HL-60 (cell line): ENCODE measurements at places on chromosomes 13 and 19.

DNA sequence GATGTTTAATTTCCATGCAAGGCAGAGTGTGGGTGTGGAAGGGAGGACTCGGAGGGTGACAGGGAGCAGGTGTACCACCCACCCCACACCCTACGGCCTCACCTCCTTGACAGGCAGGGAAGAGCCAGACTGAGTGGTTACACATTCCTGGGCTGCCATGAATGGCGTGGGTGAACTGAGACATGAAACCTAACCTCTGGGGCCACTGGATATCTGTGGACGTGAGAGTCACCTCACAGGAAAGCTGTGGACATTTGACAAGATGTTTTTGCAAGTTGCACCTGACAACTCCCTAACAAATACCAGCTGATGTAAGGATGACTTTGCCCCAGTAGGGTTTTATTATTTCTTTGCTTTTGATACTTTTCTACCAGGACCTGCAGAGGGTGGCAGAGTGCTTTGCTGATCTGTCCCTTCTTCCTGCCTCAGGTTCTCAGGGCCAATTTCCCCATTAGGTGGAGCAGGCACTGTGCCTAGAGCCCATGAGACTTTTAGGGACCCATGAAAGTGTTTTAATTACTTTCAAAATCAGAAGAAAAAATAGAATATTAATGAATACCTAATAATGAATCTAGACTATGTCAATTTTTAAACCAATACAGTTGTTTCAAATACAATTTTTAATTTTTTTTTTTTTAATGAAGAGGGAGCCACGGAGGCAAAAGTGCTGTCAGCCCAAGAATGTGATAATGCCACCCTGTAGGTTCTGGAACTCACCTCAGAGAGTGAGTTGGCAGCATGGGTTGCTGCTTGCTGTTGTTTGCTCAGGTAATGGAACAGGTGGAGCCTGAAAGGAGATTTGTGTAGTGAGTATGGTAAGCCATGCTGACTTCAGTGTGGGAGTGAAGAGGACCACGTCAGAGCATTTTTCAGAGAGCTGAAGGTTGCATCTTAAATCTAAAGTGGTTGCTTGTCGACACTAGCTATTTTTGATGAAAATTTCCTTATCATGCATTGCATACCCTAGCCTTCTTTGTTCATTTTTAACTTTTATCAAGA is 58.0 kb upstream of the CYSLTR2 start:
- peak; percentile 66 for DNase-seq

GRCh38 chr19:16566702-16567101 is 5.5 kb downstream of the SLC35E1 start:
- no peak for DNase-seq

DNA sequence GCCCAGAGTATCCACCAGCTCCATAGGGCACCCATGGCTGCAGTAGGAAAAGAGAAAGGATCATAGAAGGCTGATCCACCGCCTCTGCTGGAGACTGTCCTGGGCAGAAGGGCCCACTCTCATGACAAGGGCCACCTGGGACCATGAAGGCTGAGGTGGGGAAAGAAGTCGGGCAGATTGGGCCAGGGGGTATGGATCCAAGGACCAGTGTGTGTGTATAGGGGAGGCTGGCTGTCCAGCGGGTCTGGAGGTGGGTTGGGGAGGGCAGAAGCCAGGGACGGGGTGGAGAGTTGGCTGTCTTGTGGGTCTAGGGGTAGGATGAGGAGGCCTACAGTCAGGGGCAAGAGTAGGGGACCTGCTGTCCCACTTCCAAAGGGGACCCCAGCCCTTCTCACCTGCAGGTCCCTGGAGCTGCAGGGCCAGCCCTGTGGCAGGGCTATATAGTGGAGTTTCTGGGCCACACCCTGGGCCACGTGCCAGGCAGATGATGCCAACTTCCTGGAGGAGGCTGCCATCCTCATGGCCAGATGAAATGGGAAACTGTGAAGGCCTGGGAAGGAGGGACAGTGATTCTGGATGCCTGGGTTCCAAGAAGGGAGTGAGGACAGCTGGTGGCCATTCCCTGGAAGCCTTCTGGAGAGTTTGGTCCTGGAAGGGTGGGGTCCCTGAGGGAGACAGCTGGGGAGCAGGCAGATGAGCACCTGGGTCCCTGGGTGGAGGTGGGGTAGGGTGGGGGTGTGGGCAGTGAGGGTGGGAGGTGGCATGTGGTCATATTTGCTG is at the start of gene FCGBP:
Gene FCGBP (minus strand): TSS at position 51 of the 780 bp plus-strand sequence.
- no peak for DNase-seq

GRCh38 chr19:48158210-48158790 is 11.8 kb downstream of the LIG1 start:
- no peak for DNase-seq

DNA sequence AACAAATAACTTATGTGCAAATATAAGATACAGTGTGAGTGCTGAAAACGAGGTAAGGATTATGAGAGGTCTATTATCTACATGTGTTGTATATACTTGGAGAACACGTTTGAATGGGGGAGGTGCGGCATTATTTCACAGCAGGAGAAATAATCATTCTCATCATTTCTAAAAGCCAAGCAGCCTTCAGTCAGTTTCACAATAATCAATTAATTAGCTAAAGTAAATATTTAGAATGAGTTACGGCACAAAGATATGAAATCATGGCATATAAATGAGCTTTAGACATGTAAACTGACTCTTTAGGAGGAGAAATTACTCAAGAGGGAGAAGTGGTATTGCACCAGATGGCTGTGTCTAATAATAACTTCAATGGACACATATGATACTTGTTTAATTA is 366.6 kb downstream of the DNAJC15 start:
- no peak for DNase-seq

GRCh38 chr13:36382030-36382429 is 35.8 kb upstream of the SPART start:
- DNase-seq: no peak

DNA sequence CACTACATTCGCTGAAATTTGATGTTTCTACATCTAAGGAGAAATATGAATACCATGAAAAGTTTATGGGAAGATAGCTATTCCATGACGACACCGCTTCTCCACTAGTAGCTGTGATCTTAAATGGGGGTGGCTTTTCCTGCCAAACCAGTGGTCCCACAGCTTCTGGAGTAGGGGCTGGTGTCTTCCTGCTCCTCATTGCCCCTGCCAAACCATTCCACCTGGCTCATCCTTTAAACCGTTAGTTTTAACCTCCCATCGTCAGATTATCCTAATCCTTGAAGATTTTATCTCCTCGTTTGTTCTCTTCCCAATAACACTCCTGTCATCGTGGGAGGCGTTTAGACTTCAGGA is 568 bp upstream of the ZNF230 start:
- DNase-seq: no peak

- no peak for DNase-seq
Observed at GRCh38 chr13:73119612-73120011, 60.8 kb downstream of the KLF5 start.
